ENCODE measurements at places on chromosomes 3 and 15.

GRCh38 chr3:123158899-123159390 lies 42.8 kb upstream of the SEC22A start:
- no peak for DNase-seq

DNA sequence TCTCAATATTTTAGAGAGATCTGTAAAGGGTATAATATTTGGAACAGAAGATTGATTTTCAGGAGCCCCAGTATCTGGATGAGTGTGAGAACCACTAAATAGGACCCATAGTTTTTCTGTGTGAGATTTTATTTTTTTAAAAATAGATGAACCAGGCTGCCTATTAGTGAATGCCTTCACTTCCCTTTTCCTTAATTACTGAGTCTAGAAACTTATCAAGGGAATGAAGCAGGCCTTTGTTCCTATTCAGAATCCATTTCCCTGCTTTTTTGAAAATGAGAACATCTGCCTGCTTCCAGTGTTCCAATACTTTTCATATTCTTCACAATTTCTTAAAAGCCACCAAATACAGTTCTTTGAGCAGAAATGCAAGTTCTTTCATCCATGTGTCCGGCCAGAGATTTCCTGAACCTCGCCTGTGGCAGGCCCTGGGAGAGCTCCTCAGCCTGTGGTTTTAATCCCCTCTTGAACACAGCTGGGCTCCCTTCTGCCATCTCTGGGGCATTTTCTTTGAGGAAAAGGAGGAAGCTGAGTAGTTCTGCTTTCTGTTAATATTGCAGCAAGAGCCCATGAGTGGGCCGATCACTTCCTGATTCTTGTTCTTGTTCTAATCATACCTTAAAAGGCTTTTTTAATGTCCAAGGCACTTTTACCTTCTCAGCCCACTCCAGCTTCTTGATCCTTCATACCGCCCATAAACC lies 4.7 kb downstream of the EHD4 start:
- DNase-seq = peak; percentile 92

DNA sequence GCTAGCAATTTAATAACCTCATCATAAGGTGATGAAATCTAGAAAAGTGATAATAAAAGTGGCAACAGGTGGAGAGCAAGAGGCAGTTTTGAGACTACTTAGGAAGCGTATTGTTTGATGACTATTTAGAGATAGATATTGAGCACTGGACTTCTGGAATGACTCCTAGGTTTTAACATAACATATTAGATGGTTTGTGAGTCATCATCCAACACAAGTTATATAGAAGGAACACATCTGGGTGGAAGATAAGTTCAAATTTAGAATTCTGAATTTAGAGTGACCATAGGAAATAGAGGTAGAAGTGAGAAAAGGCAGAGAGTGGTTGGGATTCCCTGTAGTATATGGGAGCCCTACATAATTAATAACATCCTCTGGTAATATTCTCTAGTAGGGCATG lies 282.8 kb upstream of the ALCAM start:
- DNase-seq = no peak

DNA sequence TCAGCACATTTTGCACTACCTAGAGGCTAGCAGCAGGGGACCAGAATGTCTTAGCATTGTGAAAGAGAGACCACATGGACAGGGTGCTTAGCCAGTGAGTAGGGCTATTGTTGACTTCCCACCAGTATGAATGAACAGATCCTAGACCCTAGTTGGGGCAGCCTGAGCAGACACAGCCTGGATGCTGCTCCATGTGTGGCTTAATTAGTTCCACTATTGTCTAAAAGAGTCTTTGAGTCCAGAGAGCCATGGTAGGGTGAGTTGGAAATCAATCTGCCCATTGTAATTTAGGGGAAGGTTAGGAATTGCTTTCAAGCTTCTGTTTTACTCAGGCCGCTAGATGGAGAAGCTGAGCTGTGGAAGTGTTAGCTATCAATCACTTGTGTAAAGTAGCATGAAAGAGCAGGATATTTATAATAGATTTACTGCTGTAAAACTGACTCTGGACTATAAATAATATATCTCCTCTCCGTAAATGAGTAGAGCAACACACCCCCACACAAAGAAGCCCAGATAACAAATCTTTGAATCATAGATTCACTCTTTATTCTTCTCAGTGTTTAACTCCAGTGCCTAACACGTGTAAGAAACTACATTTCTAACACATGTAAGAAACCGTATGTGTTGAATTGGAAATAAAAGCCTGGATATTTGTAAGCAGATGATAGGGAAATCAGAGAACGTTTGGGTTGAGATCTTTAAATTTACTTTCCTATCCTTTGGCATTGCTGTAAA lies 4.1 kb upstream of the GCSAM start:
- DNase-seq = peak; percentile 65

DNA sequence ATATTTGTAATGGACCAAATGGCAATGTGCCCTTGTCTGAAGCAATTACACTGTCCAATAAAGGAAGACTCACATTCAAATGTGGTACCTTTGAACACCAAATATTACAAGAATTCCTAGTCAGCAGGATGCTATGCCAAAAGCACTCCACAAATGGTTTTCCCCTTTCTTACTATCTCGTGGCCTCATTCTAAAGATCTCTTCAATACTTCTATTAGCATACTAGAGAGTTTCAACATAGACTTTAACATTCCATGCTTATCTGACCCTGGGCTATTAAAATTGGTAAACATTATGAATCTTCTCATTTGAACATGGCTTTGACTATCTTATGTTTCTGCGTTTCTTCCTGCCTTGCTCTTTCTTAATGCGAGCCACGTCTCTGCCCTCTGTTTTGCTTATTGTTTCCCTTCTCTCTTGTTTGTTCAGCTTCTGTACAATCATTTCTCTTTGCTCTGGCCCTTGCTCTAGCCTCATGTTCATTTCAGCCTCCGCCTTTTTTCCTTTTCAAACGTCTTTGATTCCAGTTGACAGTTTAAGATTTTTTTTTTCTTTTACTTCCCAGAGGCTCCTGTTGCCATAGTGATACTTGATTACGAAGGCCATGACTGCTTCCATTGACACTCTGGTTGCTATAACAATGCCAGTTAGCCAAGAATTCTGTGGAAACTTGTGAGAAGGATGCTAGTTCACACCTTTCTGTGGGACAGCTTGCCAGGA lies 49.5 kb upstream of the SLC9A9 start:
- DNase-seq = no peak

DNA sequence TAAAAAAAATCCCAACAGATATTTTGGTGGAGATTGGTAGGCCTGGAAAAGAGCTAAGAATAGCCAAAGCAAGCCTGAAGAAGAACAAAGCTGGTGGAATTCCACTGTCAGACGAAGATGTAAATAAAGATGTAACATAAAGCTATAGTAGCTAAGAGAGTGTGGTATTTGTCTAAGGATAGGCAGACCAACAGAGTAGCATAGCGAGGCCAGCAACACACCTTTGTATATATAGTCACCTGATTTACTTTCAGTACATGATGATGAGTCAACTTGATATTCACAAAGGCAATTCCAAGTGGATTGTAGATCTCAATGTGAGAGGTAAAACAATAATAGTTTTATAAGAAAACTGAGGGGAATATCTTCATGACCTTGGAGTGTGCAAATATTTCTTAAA lies 53.6 kb upstream of the SYN2 start:
- DNase-seq = no peak

DNA sequence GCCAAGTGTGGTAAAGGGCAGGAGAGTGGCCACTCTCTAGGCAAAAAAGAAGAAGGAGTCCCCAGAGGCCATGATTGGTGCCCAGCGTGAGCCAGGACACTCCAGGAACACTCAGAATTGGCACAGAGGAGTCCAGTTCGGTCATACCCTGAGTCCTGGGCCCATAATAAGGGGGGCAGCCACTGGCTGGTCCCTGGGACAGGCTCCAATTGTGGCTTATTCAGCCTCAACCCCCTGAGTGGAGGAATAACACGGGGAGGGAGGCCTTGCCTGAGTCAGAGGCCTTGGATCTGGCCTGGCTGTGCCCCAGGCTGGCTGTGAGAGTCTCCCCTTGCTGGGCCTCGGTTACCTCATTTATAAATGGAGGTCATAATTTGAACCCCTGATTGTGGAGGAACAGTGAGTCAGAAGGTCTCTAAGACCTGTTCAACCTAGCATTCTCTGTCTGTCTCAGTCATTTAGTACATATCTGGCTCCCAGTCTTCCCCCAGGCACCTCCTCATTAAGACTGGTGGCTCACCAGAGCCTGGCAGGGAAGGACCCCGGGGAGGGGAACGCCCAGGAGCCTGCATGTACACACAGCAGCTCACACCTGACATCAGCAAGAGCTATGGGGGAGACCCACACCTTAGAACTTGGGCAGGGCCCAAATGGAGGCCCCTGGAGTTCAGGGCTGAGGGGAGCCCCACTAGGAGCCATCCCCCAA lies 95.9 kb upstream of the ATP2B2 start:
- no peak for DNase-seq

DNA sequence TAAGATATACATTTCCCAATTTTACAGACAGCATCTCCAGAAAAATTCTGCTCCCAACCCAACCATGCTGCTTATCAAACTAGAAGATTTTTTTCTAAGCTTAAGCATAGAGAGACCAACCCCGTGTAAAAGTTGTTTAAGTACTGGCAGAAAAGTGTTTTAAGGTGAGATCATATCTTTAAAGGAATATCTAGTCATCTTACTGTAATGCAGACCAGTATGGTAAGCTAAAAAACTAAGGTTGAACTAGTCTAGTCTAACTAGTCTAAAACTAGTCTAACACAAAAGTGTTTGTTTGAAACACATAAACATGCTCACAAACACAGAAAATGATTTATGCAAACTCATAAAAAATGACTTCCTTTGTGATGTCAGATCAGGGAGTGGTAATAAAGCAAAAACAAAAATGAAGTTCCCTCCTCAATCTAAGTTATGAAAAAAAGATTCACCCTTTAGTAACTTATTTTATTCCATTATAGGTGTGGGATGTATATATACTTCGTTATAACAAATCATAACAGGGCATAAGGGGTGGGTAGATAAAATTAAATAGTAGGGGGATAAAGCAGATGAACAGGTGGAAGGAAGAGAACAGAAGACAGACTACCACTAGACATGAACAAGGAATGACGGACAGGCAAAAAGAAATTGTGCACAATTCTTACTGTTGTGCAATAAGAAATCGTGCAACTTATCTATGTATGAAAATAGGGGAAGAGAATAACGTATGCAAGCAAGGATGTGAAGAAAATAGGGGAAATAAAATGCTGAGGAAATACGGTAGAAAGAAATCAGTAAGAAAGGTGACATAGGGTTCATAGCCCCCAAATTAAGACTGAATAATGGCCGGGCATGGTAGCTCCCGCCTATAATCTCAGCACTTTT lies 10.0 kb downstream of the MYO5A start:
- peak; percentile 66 for DNase-seq

DNA sequence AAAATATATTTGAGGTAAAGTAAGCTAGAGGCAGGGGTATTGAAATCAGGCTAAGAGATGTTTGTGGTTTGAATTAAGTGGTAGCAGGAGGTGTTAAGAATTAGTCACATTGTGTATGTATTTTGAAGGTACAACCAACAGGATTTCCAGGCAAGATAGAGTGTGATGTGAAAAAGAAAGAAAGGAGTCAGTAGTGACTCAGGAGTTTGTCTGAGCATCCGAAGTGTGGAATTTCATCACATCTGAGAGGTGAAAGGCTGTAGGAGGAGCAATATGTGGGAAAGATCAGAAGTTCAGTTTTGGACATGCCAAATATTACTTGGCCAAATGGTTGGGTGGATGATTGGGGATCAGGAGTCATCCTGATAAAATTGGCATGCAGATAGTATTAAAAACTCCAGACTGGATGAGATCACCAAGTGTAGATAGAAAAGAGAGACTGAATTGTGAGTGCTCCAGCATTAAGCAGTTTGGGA lies 32.1 kb upstream of the EBLN2 start:
- DNase-seq = peak; percentile 16

GRCh38 chr3:32261545-32261944 lies 23.1 kb downstream of the CMTM8 start:
- DNase-seq = no peak

DNA sequence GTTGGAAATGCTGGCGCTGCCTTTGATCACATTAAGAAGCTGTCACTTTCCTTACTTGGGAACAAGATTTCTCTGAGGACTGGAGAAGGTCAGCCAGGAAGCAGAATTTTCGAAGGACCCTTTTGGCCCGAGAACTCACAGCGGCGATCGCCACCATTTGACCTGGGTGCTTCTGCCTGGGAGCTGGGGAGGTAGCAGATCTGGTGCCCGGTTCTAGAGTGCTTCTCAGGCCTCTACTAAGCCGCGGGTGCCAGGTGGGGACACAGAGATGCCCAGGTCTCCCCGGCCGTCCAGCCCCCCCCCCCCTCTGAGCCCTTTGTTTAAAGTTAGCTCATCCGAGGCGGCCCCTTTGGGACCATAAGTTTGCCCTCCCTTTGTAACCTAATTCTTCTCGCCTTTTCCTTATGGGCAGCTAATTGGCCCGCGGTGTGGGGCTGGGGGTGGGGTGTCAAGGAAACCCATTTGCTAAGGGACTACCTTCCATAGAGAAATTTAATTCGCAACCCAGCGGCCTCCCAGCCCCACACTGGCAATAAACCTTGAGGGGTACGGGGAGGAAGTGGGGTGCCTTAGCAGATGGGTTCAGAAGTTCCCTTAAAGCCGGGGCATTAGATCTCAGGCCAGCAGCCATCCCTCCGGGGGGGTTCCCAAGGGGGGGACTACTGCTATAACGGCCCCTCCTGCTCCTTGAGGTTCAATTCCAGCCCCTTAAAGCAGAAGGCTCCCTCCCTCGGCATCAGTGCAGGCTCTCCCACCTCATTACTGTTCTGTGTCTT lies 1.9 kb downstream of the GATA2 start:
- DNase-seq = no peak

GRCh38 chr3:179304605-179305004 lies 18.2 kb upstream of the ZNF639 start:
- DNase-seq = no peak

- DNase-seq = no peak
Measured at GRCh38 chr3:28726840-28727239, 378.2 kb upstream of the AZI2 start.

GRCh38 chr15:88115486-88116152 lies 140.9 kb downstream of the NTRK3 start:
- DNase-seq = no peak

DNA sequence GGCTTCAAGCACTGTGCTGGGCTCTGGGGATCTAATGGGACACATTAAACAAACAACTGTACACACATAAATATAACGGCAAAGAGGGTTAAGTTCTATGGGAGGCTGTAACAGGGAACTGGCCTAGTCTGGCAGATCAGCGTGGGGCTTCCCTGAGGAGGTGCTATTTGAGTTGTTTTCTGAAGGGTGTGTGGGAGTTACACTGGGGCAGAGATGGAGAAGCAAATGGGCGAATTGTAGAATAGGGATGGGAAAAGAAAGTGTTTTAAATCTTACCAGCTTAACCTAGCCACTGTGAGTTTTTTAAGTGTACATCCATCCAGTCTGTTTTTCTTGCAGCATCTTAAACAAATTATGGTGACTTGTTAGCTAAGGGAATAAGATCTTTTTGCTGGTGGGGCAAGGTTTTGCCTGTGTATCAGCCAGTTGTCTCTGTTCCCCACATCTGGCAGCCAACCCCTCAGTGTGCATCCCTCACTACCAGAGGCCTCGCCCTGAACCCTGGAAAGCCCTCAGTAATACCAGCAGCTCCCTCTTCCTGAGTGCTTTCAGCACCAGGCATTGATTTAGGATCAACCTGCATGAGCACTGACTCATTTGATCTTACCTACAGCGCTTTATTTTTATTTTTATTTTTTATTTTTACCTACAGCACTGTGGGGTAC lies 10.9 kb upstream of the IL16 start:
- DNase-seq = peak; percentile 23
